Activated T-cell treated with anti-CD3 and anti-CD28 coated beads for 48 hours (primary cell): ENCODE measurements at places on chromosomes 16 and 17.

DNA sequence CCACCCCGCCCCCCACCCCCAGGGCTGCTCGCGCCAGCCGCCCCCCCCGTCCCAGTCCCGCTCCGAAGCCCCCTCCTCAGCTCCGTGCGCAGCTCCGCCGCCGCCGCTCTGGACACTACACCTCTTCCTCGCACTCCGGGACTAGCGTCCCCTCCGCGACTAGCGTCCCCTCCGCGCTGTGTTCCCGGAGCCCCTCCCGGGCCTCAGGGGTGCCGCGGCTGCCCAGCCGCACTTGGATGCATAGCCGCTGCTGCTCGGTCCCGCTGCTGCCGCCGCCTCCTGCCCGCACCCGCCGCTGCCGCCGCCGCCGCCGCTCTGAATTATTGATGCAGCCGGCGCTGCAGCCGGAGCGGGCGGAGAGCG lies at the start of gene CBLN1:
CBLN1 (minus strand) TSS at position 359 of the 363 bp plus-strand sequence. CDS start 373 bp downstream, outside the sequence.
- no peak for DNase-seq

- DNase-seq: peak; percentile 34
Measured at GRCh38 chr17:50511058-50511457, 2.8 kb downstream of the MYCBPAP start.

GRCh38 chr17:21345236-21345635 lies 30.9 kb upstream of the KCNJ12 start:
- no peak for DNase-seq

- no peak for DNase-seq
Measured at GRCh38 chr16:81748476-81749198, 30.5 kb upstream of the PLCG2 start.

DNA sequence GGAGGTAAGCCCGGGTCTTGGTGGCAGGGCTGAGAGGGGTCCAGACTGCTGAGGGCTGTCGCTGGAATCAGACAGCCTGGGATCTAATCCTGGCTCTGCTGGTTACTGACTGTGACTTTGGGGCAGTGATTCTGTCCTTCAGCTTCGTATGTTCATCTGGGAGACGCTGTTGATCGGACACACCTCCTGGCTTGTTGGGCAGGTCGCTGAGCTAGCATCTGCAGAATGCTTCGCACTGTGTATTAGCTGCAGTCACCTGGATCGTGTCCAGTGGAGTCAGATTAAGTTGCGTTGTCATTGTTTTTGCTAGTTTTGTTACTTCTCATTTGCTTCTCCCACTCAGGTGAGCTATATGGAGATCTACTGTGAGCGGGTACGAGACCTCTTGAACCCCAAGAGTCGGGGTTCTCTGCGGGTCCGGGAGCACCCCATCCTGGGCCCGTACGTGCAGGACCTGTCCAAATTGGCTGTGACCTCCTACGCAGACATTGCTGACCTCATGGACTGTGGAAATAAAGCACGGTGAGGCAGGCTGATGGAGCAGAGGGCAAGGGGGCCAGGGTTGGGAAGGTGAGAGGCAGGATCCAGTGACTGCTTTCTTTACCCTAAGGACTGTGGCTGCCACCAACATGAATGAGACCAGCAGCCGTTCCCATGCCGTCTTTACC lies 4.5 kb downstream of the KIF1C start:
- no peak for DNase-seq

DNA sequence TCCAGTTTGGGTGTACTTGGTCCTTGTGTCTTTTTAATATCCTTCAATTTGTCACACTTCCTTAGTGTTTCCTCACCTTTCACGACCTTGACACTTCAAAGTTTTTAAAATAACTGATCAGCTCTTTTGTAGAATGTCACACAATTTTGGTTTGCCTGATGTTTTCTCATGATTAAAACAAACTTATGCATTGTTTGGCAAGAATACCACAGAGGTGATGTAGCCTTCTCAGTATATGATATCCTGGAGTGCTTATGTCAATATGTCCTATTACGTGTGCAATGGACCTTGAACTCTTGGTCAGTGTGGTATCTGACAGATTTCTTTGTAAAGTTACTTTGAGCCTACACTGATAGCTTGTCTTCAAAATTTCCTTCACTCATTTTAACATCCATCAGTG lies 297.4 kb downstream of the CNTNAP4 start:
- no peak for DNase-seq

- DNase-seq: no peak
Measured at GRCh38 chr16:47983999-47984580, 171.7 kb downstream of the ABCC12 start.

- no peak for DNase-seq
Measured at GRCh38 chr17:39835038-39835786, 28.9 kb downstream of the IKZF3 start.

GRCh38 chr16:50282010-50282538 lies 15.7 kb downstream of the ADCY7 start:
- DNase-seq: peak; percentile 41

DNA sequence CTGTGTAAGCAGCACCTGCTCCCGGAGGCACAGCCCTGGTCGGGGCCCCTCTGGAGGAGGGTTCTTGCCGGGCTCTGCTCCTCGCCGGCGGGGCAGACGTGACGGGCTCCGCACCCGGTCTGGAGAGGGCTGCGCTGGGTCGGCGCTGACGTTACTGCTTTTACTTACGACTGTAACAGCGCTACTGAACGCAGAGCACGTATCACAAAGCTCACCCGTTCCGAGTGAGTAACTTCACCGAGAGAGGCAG lies 1.3 kb upstream of the RAB40C start:
- DNase-seq: peak; percentile 65

DNA sequence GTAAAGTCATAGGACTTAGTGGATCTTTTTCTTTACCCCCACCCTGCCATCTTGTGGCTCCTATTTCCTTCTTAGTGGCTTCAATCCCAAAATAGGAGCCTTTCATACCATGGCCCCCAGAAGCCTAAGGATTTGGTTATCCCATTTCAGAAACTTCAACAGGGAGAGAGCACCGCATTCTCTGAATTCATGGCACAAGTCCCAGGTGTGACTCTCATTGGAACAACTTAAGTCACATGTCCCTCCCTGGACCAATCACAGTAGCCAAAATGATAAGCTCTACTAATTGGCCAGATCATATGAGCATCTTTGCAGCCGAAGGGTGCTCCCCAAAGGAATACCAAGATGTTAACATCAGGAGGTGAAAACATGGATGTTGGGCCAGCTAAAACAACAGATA lies 43.2 kb downstream of the AXIN2 start:
- DNase-seq: no peak

GRCh38 chr16:1821861-1822611 lies 4.6 kb downstream of the HAGH start:
- DNase-seq: no peak

- no peak for DNase-seq
Measured at GRCh38 chr16:52528393-52529065, 18.4 kb downstream of the TOX3 start.

- no peak for DNase-seq
Measured at GRCh38 chr16:9055661-9056060, 35.8 kb upstream of the HAPSTR1 start.

DNA sequence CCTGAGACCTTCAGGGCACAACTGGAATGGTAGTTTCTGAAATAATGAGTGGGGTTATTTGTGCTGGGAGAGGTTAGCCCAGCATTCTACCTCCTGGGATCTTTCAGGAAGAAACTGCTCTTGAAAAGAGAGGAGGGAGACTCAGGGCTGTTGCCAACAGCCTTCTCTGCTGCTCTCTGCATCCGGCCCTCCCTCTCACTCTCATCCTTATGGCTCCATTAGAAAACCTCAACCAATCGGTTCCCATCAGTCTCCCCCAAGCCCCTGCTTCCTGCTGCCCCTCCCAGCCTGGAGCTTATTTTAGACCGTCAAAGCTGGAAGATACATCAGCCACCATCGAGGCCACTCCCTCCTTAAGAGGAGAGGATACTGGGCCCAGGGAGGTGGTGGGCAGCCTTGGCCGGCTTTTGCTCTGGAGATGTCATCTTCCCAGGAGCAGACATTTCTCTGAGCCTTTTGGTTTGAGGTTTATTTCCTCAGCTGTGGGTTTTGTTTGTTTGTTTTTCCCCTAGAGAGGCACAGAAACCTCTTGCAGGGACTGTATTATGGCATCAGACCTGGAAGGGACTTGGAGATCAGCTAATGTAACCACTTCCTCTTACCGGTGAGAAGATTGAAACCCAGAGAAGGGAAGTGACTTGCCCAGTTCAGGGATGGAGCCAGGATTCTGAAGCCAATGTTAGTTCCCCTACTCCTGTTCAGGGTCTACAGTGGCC lies 2.7 kb downstream of the MPRIP start:
- DNase-seq: no peak

- DNase-seq: peak; percentile 68
Measured at GRCh38 chr17:39461926-39462569, 762 bp downstream of the CDK12 start.

GRCh38 chr17:57045868-57046704 lies 39.0 kb upstream of the AKAP1 start:
- peak; percentile 29 for DNase-seq

GRCh38 chr17:10589553-10590145 lies 40.2 kb upstream of the MYH2 start:
- no peak for DNase-seq

DNA sequence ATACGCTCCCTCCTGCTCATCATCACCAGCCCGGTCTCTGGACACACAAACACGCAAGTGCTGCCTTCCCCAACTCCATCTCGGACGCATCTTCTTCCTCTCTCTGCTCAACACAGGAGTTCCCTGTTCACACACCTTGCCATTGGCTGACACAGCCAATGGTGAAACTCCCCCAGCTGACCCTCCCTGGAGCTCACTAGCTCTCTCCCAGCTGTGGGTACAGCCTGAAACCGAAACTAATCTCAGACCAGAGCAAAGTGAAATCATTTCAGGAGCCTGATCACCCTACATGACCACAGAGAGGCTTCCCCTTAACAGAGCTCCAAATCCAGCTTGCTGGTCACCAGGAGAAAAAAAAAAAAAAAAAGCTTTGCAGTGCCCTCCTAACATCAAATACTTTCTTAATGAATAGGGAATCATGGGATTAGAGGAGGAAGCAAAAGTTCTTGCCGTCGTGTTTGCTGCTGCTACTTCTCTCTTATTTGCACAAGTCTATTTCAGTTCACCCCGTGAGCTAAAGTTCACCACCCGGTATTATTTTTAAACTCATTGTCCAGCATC lies 8.3 kb downstream of the CUEDC1 start:
- DNase-seq: no peak

DNA sequence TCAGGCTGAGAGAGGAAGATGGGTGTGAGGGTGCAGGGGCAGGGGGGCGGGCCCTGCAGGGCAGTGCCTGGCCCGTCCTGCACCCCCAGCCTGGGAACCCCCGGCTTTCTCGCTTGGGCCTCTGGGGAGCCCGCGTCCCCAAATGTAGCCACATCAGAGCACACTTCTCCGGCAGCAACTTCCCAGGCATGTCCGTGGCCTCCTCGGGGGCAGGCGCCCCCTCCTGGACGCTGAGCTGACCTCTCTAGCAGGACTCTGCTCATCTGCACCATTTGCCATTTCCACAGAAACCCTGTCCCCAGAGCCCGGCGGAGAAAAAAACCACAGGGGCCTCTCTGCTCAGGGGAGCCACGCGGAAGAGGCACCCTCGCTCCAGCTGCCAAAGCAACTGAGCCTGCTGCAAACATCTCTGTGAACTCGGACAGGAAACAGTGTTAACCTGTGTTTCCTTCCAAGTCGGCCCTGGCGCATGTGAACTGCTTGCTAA lies 63.4 kb downstream of the KLHDC4 start:
- DNase-seq: peak; percentile 46

- no peak for DNase-seq
Measured at GRCh38 chr17:75819116-75819515, 25.1 kb downstream of the UNC13D start.
